Uterus (tissue), 4 donors: ENCODE measurements at places on chromosomes 4 and X. TPM values are rescaled to one million over a fixed set of nuclear protein-coding genes. Genes with fewer than 3 reads are reported as not detected.

The SFRP2 gene
- 52.9 TPM for total RNA-seq

The BTC gene
- 2.1 TPM for total RNA-seq

The DAPP1 gene
- total RNA-seq, result 2.0 TPM

The DTHD1 gene
- total RNA-seq, result 2.4 TPM

DNA sequence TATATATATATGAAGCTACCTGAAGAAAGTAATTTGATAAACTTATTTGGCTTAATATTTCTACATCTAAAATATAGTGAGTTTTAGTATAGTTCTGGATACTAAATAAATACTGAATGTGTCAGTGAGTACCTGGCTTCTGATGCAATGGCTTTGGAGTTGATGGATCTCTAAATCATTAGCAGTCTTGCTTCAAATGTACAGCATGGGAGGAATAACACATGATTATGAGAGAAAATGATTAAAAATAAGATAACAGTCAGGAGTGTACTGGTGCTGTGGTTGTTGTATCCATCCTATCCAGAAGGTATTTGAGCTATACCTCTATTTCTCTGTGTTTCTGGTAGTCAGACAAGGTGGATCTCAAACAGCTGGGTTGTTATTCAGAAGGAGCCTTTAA is 641.3 kb downstream of the TRAM1L1 start:
- DNase-seq, result no peak

The PCDH11X gene
- total RNA-seq, result 7.4 TPM

DNA sequence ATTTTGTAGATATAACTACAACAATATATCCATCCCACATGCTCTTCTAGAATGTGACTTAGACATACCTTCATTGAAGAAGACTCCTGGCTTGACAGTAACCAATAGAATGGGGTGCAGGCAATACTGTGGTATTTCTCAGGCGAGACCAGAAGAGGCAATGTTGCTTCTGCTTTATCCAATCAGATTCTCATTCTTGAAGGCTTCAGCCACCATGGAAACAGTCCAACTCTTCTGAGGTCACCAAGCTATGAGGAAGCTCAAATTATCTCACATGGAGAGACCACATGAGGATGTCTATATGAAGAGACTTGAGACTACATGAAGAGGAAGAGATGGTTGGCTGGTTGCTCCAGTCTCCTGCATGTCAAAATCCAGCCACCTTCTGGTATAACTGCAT is 469.9 kb downstream of the PCDH10 start:
- DNase-seq, result no peak

DNA sequence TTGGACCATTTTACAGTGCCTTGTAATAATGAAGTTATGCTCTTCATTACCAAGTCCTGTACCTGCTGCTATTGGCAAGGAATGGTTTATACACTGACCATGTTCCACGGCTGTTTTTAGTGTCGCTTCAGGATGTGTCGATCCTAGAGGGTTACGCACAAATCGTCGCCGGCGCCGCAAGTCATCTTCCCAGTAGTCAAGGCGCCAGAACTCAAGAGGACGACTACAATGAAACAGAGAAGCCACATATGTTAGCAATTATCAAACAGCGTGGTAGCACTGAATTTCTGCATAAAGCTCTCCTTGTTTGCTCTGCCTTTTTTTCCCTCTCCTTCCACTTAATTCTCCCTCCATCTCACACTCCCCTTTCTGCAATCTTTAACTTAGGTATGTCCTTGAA is 17.0 kb downstream of the MAB21L2 start:
- DNase-seq, result no peak

The PSAPL1 gene
- total RNA-seq, result not detected

GRCh38 chrX:20729416-20729815 is 462.7 kb upstream of the RPS6KA3 start:
- DNase-seq, result no peak

GRCh38 chrX:40968180-40968579 is 117.1 kb upstream of the USP9X start:
- DNase-seq, result no peak

The SLC9B1 gene
- not detected for total RNA-seq

- no peak for DNase-seq
Measured at GRCh38 chr4:62871078-62871477, 1538.2 kb downstream of the TECRL start.

GRCh38 chr4:110589297-110589696 is 33.6 kb downstream of the PITX2 start:
- DNase-seq, result no peak

- DNase-seq, result no peak
Measured at GRCh38 chr4:113159942-113160545, 110.6 kb downstream of the ANK2 start.

DNA sequence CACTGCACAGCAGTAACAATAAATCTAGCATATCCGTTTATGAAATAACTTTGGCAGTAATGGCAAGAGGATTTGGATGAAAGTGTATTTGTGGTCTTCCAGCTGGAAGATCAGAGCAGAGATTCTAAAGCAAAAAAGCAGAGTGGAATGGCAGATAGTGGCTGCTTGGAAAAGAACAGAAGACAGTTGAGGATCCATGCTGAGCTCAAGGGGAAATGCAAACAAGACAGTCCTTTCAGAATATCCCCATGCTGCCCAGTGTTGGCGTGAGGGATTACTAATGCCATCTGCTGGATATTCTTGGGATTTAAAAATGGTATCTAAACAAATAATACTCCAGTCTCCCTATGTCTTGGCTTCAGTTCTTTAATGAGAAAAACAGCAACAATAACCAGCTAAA is 629.1 kb upstream of the ATOH1 start:
- DNase-seq, result no peak

DNA sequence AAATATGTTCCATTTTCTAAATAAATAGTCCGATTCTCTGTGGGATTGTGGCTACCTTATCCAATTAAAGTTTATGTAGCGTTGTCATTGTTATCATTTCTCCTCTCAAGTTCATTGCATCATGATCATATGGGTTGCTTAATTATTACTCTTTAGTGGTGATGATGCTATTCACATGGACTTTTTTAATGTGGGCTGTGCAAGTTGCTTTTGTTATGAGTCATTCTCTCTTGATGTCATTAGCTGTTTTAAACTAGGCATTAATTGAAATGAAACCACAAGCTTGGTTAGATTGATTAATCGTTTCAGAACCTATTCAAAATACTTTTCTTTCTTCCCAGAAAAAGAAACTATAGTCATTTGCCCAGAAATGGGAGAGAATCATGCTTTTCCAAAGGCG is 38.2 kb downstream of the NHS start:
- DNase-seq, result no peak

The ADGRG2 gene
- total RNA-seq, result 2.9 TPM

The REPS2 gene
- total RNA-seq, result 20.2 TPM

The ARX gene
- not detected for total RNA-seq

DNA sequence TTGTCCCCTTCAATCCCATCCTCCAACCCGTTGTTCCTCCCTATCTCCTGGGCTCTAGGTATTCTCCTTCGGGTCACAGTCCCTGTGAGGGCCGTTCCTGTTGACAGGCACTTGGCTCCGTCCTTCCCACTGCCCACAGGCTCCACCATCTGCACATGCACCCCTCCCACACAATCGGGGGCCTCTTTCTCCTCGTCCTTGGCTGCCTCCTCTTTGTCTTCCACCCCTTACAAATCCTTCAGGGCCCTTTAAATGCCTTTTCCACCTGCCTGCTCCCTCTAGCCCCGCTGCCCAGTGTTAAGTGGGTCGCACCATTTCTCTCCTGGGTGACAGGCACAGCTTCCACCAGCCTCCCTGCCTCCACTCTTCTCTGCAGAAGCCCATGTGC is 2.7 kb upstream of the AVPR2 start:
- no peak for DNase-seq

DNA sequence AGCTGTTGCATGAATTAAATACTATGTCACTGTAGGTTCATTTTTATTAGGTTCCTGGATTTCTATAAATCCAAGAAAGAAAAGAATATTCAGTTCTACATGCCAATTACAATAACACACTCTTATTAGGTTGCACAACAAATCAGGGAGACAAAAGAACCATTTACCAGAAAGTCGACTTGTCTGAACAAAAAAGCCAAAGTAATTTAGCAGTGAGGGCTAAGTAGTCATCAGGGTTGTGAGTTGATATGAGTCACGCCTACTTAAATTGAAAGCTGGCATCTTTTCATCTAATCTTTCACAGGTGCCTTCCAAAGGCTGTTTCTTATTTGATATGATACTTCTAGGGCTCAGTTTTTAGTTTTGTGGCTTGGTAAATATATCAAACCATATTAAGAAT is 25.4 kb upstream of the GNRHR start:
- no peak for DNase-seq

DNA sequence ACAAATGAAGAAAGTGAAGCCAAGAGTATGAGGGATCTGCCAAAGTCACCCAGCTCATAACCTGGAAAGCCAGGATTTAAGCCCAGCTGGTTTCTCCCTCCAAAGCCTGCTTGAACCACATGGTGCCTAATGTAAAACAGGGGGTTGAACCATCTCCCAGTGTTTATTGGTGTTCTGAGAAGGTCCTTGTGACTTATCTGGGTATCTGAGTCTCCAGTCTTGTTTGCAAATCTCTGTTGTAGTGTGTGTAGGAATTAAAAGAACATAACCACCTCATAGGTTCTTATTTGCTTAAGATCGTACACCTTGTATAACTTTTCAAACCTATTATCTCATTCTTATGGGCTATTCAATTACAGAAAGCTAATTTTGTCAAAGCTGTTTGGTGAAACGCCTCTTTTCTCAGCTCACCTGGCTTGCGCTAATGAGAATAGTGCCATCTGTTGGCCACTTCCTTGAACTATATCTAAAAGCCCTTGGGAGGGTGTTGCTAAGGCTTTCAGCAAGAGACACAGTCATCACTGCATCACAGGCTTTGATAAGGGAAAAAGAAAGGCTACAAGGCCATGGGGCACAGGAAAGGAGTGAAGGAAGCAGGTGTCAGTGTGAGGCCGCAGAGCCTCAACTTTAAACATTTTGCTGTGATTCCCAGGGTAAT is 34.0 kb downstream of the ETDB start:
- DNase-seq, result no peak

GRCh38 chrX:153631907-153632594 is 15.0 kb upstream of the DUSP9 start:
- DNase-seq, result no peak

The CCDC160 gene
- total RNA-seq, result not detected

- no peak for DNase-seq
Measured at GRCh38 chr4:174358829-174359228, 75.1 kb downstream of the CEP44 start.

DNA sequence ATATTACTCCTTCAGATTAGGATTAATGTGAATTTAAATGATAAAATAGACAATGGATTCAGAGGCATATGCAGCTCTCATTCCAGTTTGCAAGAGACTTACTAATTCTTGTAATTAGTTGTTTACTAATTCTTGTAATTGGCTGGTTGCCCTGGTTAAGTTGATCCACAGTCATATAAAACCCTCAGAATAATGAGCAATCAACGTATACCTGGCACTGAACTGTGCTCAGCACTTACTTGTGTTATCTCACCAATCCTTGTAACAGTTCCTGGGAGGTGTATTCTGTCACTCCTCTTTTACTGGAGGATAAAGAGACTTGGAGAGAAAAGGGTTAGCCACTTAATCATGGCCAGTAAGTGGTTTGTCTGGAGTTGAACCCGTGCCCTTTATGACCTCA is 10.5 kb downstream of the HERC5 start:
- DNase-seq, result no peak

The SOX3 gene
- 0.40 TPM for total RNA-seq

GRCh38 chrX:33831211-33831610 is 300.9 kb downstream of the FAM47A start:
- DNase-seq, result no peak

GRCh38 chrX:115357326-115358120 is 68.0 kb downstream of the LUZP4 start:
- DNase-seq, result no peak

DNA sequence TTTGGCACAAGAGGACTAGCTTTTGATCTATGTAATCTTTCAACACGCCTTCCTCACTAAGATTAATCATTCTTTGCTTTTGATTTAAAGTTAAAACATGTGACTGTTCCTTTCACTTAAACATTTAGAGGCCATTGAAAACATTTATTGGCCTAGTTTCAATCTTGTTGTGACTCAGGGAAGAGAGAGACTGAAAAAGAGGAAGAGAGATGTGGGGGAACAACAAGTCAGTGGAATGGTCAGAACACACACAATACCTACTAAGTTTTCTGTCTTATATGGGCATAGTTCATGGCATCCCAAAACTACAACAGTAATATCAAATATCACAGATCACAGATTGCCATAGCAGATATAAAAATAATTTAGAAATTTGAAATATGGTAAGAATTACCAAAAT is 812.9 kb upstream of the AGA start:
- DNase-seq, result no peak

The CT45A10 gene
- total RNA-seq, result not detected

GRCh38 chr4:65868096-65868824 is 198.0 kb upstream of the EPHA5 start:
- DNase-seq, result no peak

DNA sequence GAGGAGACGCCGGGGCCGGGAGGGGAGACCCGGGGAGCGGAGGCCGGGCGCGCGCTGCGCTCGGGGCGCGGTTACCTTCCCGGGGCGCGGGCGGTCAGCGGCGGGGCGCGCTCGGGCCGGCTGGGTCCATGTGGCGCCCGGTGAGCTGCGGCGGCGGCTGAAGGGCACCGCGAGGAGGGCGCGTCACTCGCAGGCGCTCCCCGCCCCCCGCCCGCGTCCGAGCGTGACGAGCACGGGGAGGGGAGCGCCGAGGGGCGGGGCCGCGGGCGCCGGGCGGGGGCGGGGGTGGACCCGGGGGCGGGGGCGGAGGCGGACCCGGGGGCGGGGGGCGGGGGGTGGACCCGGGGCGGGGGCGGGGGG is at the start of gene CPLX1:
Gene CPLX1 (minus strand): TSS at position 159 of the 360 bp plus-strand sequence. CDS start 1,607 bp downstream, outside the sequence.
- DNase-seq, result no peak

The BGN gene
- 36.8 TPM for total RNA-seq

- DNase-seq, result no peak
Measured at GRCh38 chr4:95086551-95086950, 328.8 kb downstream of the BMPR1B start.

GRCh38 chr4:155738548-155738947 is 20.3 kb upstream of the GUCY1B1 start:
- DNase-seq, result no peak

DNA sequence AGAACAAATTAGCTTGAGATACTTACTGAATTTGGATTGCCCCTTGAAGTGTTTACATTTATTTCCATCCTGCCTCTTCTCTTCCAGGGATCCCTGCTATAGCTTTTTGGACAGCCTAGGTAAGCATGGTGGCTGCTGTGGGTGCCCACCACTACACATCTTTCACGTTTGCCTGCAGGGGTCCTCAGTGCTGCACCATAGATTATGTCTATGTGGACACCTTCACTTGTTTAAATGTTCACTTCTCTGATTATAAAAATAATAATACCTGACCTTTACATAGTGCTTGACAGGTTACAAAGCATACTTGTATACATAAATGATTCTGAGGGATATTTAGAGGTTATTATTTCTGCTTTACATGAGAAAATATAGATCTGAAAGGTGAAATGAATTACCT is 67.9 kb upstream of the SLC4A4 start:
- DNase-seq, result no peak
